ENCODE measurements at places on chromosomes 5 and 9.

DNA sequence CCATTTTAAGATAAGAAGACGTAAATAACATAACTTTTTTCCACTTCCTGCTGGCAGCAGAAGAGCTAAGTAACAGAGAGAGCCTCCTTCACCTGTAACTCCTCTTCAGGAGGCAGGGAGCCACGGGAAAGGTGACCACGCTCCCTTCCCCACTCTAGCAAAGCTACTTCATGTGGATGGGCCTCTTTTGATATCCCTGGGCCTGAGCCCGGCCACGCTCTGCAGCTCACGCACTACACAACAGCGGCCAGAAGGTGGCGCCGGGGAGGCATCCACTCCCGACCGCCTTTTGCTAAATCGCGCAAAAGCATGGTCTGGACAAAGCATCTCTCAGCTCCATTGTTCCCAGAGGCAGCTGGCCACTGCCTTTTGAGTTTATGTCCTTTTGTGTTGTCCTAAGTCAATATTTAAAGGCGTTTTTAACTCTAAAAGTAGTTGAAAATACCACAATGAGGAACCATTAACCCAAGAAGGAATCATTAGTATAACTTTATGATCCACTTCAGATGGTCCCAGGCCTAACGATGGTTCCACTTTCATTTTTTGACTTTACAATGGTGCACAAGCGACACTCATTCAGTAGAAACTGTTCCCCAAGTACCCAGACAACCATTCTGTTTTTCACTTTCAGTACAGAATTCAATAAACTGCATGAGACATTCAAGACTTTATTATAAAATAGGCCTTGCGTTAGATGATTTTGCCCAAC lies 23.6 kb downstream of the CMBL start:
- no peak for DNase-seq

DNA sequence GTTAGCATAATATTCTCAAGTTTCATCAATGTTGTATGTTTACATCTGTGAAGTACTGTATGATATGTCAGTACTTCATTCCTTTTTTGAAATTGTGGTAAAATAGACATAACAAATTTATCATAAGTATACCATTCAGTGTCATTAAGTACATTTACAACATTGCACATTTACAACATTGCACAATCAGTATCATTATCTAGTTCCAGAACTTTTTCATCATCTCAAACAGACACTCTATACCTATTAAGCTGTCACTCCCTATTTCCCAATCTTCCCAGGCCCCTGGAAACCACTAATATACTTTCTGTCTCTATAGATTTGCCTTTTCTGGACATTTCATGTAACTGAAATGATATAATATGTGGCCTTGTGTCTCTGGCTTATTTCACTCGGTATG lies 75.1 kb upstream of the ATG10 start:
- no peak for DNase-seq

DNA sequence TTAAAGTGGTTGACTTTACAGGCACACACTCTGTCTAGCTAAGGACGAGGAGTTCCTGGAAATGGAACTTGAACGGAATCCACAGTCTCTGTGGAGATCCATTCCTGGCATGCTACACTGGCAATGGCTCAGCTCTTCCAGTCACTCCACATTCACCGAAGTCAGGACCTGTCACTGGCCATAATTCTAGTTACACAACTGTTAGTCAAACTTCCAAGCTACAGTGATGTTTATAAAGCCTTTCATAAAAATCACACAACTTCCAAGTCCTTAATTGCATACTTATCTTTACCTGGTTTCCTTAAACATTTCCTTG lies 15.7 kb downstream of the CDC14B start:
- DNase-seq, result no peak

DNA sequence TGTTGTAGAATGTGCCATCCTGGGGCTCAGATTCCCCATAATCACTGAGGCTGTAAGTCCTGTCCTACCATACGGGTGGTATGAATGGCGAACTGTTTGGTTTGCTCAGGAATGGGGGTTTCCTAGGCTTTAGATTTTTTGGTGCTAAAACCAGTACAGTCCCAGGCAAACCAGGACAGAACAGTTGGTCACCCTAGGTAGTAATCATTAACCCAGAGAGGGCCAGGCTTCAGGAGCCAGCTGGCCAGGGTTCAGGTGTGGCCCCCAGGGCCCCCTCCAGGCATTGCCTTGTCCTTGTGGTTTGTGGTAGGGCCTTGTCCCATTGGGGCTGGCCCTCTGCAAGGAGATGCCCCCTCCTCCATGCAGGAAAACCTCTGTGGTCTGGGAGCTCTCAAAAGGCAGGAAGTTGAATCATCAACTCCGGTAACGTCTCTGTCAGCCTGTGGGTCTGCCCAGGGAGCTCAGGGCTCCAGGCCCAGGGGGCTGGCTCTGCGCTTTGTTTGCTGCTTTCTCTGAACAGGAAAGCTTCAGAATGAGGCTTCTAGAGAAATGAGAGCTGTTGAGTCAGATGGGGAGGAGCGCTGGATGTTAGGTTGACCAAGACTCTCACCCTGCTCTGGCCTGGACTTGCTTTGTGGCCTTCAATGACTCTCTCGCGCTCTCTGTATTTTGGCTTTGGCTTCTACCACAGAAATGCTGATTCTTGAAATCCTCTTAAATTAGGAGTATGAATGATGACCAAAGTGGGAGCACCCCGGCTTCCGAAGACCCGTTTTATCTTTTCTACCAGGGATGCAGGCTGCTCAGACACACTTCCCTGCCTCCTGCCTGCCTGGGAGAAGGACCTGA lies 22.2 kb upstream of the JADE2 start:
- DNase-seq, result peak; percentile 94

- DNase-seq, result no peak
Measured at GRCh38 chr5:138611678-138612218, 36.5 kb upstream of the HSPA9 start.
